ENCODE measurements at places on chromosomes 7 and 10.

DNA sequence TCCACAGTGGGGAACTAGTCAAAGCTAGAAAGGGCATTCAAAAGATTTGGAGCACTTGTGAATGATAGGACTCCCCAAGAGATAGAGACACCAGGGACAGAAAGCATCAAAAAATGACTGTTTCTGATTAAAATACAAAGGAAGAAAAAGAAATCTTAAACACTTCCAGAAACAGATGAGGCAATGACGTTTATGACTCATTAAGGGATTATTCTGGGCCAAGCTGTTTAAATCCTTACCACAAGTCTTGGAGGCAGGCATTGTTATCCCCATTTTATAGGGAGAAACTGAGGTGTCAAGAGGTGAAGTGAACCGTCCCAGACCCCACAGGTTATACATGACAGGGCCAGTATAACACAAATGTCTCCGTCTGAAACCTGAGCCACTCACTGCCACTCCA is 68.3 kb upstream of the AMPH start:
- peak; percentile 49 for DNase-seq

DNA sequence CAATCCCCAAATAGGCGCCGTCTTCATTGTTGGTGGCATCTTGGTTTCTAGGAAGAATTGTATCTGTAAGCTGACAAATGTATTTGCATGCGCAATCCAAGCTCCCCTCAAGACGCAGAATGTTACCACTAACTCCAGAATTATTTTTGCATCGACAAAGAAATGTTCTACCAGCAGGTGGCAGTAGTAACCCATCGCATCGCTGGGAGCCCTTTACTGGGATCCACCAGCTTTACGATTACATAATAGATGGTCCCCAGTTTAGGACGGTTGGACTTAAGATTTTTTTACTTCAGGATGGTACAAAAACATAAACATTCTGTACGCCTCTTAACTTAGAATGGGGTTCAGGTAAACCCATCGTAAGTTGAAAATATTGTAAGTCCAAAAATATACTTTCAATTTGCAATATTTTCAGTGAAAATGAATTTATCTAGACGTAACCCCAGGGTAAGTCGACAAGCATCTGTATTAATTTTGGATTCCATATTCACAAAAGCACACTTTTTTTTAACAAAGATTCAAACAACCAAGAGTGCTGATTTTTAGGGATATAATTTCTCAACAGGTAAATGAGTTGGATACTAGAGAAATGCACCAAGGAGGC is 114.0 kb upstream of the COBL start:
- peak; percentile 59 for DNase-seq

DNA sequence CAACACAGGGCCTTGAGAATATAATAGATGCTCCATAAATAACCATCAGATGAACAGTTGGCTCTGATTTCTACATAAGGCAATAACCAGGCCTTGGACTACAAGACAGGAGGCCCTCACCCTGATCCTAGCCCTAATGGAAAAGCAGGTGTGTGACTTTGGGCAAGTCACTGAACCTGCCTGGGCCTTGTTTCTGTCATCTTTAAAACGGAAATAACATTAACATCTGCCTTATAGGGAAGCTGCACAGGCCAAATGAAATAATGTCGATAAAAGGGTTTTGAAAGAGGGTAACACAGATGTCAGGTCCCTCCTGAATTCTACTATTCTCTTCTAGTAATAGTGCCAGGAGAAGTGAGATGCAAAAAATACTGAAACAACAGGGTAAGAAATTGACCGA is 20.7 kb downstream of the PIK3AP1 start:
- no peak for DNase-seq

- DNase-seq = no peak
These were observed 57.5 kb upstream of the SP4 start for GRCh38 chr7:21370283-21370982.

DNA sequence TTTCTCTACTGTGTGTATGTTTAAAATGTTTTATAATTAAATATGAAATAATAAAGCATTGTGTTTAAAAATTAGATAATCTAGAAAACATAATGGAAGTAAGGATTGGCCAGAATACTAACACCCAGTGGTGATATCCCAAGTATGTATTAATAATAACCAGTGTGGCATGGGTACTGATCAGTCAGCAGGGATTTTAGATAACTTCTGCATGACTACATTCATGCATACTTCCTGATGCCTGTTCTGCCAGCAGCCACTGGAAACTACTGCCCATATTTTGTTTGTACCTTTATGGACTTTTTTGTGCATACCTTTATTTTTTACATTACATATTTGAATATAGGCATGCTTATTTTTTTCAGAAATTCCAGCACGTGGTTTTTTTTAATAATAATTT is 156.6 kb upstream of the TMEM196 start:
- DNase-seq = no peak

DNA sequence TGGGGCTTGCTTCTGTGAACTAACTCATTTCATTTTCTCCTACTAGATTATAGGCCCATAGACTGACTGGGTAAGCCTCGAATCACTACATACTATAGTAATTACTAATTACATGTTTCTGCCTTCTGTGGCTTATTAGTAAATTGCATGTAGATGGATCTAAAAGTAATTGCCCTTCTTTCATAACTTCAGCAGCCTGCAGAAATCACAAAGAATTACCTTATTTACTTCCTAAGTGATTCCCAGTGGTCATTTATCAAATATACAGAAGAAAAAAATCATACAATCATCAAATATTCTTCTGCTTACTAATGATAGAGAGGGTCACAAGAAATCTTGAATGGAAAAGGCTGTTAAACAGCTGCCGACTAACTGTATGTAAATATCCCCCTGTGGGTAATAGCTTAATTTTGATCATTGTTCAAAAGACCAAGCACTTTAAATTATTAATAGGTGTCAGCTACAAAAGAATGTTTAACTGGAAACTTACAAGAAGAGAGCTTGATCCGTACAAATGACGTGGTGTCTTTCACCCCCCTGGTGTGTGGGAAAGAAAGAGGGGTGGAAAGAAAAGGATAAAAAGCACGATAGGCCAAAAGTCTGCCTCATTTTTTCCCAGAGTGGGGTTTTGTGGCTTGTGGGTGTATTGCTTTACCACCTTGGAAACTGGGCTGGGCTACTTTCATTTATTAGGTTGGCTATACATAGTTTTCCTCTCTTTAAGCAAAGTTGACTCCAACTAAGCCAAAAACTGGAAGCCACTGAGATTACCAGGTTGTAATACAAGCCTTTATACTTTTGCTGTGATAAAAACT is 361.8 kb upstream of the ZMIZ1 start:
- DNase-seq = no peak

DNA sequence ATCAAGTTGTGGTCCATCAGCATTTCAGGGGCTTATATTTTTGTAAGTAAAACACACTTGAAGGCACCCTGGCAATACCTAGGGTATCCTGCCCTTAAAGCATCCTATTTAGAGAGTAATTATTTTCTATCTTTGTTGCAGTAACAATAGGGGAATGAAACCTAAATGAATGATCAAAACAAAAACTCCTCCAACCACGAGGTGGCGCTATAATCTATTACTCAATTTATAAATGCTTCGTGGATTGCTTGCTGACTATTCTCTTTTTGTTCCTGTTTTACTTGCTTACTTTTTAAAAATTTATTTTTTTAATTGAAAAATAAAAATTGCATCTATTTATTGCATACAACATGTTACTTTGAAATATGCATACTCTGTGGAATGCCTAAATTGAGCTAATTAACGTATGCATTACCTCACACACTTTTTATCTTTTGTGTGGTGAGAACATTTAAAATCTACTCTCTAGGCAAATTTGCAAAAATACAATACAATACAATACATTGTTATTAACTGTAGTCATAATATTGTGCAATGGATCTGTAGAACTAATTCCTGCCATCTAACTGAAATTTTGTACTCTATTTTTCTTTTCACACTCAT is 147.7 kb upstream of the BMPER start:
- peak; percentile 45 for DNase-seq

GRCh38 chr7:115224922-115225321 is 303.0 kb downstream of the MDFIC start:
- DNase-seq = no peak

DNA sequence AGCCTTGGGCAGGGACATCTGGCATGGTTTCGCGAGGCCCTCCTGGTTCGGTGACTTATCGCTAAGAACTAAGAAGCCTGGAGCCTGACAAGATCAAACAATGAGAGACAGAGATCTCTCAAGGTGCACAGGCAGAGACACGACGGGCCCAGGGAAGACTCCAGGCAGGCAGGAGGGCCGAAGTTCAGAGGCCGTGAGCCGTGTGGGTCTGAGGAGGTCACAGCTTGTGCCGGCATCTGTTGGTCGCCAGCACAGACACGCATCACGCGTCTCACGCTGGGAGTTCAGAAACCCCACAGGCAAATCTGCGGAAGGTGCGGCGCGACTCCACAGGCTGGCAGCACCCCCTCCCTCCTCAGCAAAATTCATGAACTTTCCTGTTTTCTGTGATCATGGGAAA is 314.0 kb downstream of the DNAJB6 start:
- no peak for DNase-seq

GRCh38 chr10:29254123-29255046 is 34.5 kb upstream of the LYZL1 start:
- DNase-seq = no peak

- no peak for DNase-seq
These were observed 13.8 kb downstream of the LRRC4 start for GRCh38 chr7:128017460-128017859.

DNA sequence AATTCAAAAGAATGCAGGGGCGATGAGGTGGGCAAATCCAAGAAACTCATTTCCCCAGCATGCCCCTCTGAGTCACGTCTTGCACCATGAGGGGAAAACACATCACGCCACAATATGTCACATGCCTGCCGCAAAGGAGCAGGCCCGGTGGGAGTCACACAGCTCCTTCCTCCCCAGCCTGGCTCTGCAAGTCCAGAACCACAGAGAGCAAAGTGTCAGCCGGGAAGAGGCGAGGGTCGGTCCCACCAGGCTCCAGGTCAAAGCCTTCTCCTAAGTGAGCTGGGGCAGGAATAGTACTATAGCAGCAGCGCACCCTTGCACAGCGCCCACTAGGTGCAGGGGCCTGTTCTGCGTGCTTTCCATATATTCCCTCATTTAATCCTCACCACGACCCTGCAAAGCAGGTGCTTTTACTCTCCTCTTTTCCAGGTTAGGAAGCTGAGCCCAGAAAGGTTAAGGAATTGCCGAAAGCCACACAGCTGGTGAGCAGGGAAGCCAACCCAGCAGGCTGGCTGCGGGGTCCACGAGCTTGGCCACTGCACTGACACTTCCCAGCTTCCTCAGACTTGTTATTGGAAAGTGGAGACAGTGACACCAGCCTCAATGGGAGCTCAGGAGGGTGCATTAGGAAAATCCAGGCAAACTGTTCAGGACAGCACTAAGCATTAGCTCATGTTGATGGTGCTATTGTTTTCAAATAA is 94.0 kb upstream of the ZMIZ1 start:
- DNase-seq = peak; percentile 76

DNA sequence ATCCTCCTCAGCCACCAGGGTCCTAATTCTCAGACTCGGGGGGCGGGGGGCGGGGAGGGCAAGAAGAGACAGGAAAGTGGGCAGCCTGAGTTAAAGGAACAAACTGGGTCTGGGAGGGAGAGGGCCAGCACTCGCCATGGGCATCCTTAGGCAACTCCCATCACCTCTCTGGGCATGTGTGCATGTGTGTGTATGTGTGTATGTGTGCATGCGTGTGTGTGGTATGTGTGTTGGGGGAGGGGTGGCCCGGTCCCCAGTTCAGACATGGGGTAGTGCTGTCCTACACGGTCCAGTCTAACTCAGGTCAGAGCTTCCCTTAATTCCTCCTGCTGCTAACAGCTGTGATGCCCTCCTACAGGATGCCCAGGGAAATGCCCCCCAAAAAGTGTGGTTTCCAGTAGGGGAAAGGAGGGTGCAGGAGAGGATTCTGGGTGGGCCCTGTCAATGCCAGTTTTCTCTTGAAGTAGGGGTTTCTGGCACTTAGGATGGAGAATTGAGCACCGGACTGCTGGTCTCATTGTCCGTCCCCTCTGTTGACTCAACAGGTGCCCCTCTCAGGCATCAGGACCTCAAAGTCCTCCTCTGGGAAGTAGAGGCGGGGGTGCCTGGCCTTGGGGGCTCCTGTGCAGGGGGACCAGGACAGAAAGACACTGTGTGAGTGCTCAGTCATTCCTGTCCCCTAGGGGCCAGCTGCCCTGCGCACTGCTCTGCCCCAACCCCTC is 15.1 kb upstream of the ZMIZ1 start:
- DNase-seq = no peak

GRCh38 chr7:155194382-155195140 is 103.1 kb upstream of the INSIG1 start:
- no peak for DNase-seq

DNA sequence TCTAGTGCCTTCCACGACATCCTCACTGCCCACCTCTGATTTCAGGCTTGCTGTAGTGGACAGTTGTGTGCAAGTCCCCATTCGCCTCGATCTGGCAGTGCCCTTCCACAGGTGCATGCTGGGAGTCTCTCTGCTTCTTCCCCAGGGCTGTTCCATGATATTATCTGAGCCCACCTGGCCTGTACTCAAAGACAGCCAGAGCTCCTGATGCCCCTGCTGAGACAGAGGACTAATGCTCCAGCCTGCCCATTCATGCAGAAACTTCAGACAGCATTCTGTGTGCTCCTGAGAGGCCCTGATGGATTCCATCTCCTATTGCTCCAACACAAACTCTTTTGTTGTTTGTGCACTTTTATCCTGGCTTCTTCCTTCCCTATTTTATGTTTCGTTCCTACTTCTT is 164.8 kb upstream of the PRSS58 start:
- DNase-seq = no peak

DNA sequence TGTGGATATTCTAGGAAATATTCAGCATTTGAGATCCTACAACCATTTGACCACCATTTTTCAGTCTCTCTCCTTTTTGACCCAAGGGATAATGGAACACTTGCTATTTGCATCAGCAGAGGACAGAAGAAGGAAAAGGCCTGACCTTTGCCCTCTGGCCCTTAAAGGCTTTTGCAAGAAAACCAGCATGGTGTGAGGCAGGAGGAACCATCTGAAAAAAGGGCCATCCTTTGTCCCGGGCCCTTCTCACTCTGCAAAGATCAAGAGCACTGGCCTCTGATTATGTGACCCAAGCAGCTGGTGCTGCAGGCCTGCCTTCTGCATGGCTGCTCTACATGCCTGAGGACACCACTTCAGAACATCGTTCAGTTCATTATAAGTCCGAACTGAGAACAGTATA is 133.3 kb upstream of the STK17A start:
- DNase-seq = no peak

DNA sequence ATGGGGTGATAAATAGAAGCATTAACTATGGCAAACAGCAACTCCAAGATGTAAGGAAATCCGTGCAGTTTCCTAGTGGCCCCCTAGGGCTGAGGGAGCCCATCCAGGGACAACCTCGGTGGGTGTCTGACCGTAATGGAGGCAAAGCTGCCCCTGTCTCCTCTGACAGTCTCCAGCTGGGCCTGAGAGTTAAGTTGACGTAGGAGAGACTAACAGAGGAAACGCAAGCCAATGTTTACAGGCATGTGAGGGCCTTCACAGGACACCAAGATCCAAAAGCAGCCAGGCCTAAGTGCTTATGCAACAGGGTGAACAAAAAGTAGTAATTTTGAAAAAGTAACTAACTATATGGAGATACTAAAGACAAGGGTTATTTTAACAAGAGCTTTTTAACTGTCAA is 330.0 kb upstream of the C7orf33 start:
- DNase-seq = no peak

- DNase-seq = no peak
These were observed 122.7 kb downstream of the ARHGAP22 start for GRCh38 chr10:48482207-48482606.

- peak; percentile 83 for DNase-seq
These were observed 36.3 kb downstream of the TRIL start for GRCh38 chr7:28921822-28922221.
